Activated T-cell treated with anti-CD3 and anti-CD28 coated beads, Interleukin-2, amount 50 U/mL, for 72 hours (primary cell): ENCODE measurements at places on chromosomes 7 and 10. TPM values are rescaled to one million over a fixed set of nuclear protein-coding genes. Genes with fewer than 3 reads are reported as not detected.

DNA sequence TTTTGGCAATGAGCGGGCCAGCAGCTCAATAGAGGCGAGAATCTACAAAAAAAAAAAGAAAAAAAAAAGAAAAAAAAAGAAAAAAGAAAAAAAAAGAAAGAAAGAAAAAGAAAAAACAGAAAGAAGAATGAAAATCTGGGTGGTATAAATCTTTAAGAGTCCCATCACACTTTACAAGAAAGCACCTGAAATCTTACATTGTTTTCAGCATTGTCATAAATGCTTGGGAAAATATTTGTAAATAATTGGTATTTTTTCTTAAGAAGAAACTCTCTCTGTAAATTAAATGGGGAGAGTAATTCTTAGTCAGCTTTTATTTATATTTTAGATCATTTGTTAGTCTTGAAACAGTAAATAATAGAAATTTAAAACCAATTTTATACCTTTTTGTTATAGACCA is 38.2 kb downstream of the NDUFB2 start:
- DNase-seq, result no peak

DNA sequence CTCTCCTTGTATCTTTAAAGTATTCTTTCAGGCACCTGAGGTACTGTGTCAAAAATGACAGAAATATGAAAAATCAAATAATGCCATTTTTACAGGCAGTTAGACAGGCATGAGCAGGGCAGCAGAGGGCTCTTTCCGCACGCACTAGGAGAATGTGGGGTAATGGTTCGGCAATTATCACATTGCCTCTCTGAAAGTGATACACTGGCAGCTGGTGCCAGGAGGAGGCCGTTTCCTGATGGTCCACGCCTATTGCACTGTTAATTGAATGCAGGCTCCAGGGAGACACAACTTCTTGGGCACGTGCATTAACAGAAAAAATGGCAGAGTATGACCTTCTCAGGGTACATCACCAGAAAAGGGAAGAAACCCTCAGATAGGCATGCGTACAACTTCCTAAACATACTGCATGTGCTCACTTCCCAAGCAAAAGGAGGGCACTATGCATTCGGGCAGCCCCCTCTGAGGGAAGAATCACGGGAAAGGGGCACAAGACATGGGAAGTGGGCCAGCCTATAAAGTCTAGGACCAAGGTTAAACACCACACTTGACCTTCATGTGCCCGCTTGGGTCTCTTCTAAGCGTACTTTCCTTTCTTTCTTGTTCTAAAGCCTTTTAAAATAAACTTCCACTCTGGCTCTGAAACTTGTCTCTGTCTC is 161.7 kb downstream of the TNS3 start:
- DNase-seq, result no peak

GRCh38 chr10:75165684-75166622 is 44.6 kb upstream of the VDAC2 start:
- DNase-seq, result peak; percentile 14

GRCh38 chr7:99386584-99387238 is 12.2 kb downstream of the ARPC1B start:
- DNase-seq, result peak; percentile 29

The FAM185A gene
- 8.3 TPM for total RNA-seq

The HTR5A gene
- total RNA-seq, result not detected

The STRA8 gene
- not detected for total RNA-seq

- no peak for DNase-seq
Measured at GRCh38 chr7:117132321-117133120, 179.2 kb downstream of the ST7 start.

- no peak for DNase-seq
Measured at GRCh38 chr10:110506448-110506847, 8.7 kb downstream of the DUSP5 start.

DNA sequence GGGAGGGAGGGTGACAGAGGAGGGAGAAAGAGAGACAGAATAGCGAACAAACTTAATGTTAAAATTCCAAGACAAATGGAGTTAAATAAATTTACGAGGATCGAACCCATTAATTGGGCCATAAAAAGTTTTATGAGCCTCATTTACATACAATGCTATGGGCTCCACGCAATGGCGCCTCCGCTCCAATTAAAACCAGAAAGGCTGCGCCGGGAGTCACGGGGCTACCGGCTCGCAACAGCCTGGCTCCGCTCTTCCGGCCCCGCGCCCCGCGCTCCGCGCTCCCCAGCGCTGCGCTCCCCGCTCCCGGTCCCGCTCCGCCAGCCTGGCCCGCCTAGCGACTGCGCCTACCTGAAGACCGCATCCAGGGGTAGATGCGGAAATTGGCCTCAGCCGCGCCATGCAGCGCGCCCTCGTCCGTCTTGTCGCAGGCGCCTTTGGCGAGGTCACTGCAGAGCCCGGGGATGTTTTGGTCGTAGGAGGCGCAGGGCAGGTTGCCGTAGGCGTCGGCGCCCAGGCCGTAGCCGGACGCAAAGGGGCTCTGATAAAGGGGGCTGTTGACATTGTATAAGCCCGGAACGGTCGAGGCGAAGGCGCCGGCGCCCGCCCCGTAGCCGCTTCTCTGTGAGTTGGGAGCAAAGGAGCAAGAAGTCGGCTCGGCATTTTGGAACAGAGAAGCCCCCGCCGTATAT is 513 bp downstream of the HOXA7 start:
- DNase-seq, result no peak

GRCh38 chr10:7797582-7797981 is 9.6 kb downstream of the ATP5F1C start:
- DNase-seq, result peak; percentile 12

The OR13A1 gene
- not detected for total RNA-seq

DNA sequence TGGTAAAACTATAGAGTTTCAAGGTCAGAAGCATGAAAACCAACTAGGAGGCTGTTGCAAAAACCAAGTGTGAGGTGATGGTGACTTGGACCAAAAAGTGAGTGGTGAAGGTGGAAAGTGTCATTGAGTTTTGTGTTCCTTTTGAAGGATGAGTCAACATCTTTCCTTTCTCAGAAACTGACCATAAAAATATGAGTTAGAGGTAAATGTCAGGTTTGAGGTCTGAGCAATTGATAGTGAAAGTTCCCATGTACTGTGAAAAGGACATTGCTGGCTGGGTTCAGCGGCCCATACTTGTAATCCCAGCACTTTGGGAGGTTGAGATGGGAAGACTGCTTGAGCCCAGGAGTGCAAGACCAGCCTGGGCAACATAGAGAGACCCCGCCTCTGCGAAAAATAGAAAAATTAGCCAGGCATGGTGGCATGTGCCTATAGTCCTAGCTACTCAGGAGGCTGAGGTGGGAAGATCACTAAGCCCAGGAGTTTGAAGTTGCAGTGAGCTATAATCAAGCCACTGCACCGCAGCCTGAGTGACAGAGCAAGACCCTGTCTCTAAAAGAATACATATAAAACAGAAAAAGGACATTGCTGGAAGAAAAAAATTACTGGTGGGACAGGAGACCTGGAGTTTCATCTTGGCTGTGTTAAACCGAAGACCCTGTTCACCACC is 89.3 kb upstream of the ARID5B start:
- DNase-seq, result no peak

DNA sequence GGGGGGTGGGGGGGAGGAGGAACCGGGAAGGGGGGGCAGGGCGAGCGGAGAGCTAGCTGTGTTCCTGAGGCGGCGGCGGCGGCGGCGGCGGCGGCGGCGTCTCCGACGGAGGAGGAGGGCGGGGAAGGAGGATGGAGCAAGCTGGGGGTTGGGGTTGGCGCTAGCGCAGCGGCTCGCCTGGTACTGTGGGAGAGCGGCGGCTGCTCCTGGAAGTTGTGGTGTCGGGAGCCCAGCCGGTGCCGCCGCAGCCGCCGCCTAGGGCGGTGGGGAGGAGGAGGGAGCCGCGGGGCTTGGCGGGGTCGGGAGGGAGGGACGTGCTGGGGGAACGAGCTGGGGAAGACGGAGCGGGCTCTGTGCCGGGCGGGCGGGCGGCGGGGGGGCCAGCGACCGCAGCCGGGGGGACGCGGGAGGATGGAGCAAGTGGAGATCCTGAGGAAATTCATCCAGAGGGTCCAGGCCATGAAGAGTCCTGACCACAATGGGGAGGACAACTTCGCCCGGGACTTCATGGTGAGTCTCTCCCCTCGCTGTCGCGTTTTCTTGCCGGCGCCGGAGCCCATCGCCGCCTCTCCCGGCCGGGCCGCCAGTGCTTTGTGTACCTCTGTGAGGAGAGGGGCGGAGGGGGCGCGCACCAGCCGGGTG is at the start of gene PTPN12:
Gene PTPN12, plus strand, starts transcription at position 160 of the 642 bp plus-strand sequence. Its CDS starts 252 bp downstream, at position 412.
- DNase-seq, result peak; percentile 62

DNA sequence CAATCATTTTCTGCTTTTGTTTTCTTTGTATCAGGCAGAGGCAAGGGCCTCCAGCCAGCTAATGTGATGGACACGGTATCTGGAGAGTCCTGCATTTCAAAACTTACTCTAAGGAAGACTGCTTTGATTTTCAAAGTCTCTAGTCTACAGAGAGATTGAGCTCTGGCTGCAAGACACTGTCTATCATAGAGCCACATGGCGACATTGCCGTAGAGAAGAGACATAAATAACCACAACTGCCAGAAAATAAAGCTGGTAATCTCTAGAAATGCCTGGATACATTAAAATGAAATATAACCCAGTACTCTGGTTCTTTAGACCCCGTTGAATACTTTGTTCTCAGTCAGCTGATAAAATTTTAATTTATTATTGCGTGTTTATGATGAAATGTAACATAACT is 90.8 kb downstream of the OTUD1 start:
- DNase-seq, result no peak

The RADIL gene
- 0.50 TPM for total RNA-seq
